AG10803 (cell line): ENCODE measurements at places on chromosomes 1 and 21.

GRCh38 chr1:160860840-160861505 lies 1.7 kb downstream of the CD244 start:
- no peak for DNase-seq

DNA sequence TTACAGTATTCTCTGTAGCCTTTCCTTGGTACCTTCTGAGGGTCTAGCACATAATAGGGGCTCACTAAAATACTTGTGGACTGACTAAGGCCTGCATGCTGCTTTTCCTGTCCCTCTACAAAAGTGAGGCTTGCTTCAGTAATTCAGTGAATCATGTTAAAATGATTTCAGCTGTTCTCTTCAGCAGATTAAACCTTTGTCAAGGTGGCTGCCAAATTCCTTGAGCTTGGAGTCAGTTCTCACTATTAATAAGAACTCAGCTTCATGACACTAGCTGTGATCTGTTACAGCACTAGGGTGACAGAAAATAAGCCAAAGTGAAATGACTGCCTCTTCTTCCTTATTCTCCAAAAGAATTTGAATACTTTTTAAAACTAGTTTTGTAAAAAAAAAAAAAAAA lies 128.8 kb downstream of the KCNN3 start:
- peak; percentile 77 for DNase-seq

DNA sequence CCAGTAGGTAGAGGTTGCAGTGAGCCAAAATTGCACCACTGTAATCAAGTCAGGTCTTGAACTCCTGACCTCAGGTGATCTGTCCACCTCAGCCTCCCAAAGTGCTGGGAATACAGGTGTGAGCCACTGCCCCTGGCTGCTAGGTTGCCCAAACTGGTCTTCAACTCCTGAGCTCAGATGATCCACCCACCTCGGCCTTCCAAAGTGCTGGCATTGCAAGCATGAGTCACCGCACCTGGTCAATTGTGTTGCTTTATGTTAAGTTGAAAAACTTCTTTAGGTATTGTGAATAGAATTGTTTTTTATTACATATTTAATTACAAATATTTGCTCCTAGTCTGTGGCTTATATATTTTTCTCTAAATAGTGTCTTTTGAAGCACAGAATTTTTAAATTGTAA lies 80.5 kb downstream of the PRKAB2 start:
- no peak for DNase-seq

GRCh38 chr1:236677641-236678235 lies 8.6 kb upstream of the ACTN2 start:
- no peak for DNase-seq

DNA sequence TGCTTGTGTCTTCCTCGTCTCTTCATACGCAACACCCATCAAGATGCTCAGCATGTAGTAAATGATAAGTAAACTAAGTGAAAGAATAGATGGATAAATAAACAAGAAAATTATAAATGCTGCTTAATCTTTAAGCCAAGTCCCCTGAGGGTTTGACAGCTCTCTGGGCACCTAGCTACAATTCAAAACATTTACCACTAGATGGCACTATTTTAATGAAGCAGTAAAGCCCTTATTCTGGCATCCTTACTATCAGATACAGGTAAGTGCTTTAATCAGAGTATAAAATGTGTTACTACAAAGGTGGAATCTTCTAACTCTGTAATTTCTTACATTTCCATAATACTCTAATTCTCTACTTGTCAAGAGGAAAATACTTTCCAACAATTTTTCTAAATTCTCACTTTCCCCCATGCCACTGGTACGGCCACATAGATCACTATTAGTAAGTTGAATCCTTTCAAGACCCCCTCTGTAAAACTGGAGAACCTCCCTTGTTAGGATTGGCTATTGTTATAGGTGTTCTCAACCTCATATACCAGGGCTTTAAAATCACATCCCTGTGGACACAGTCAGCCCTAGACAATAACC lies 137.8 kb downstream of the BARHL2 start:
- peak; percentile 41 for DNase-seq

DNA sequence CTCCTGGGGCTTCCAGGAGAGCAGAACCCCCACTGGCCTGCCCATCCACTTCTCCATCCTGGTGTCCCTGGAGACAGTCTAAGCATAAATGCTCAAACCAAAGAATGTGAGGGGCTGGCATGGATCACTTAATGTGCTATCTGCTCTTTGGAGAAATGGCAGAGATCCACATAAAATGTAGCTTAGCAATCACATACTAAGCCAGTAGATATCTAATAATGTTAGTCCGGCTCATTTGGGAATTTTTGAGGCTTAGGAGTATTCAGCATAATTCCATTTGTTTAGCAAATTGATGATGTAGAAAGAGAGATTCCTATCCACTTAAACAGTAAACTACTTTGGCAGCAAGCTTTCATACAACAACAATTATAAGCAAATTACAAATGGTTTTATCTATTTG lies 90.7 kb downstream of the TENT5C start:
- peak; percentile 90 for DNase-seq

GRCh38 chr1:56910441-56910985 lies 55.3 kb downstream of the C8B start:
- no peak for DNase-seq

- peak; percentile 85 for DNase-seq
Observed at GRCh38 chr1:206723805-206724472, 39.2 kb downstream of the MAPKAPK2 start.

DNA sequence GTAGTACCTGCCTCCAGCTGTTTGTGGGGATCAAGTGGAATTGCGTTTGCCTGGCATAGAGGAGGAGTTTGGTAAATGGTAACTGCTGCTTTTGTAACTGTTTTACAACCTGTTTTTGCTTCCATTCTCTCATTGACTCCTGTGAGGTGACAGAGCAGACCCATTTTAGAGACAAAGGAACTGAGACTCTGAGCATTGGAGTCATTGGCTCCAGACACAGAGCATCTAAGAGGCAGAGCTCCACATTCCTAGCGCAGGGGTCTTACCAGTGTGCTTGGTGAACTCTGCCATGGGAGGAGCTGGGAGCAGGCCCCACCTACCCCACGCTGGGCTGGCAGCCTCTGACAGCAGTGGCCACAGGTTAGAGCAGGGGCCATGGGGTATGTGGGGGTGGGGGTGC lies 2.4 kb downstream of the LDLRAP1 start:
- no peak for DNase-seq

DNA sequence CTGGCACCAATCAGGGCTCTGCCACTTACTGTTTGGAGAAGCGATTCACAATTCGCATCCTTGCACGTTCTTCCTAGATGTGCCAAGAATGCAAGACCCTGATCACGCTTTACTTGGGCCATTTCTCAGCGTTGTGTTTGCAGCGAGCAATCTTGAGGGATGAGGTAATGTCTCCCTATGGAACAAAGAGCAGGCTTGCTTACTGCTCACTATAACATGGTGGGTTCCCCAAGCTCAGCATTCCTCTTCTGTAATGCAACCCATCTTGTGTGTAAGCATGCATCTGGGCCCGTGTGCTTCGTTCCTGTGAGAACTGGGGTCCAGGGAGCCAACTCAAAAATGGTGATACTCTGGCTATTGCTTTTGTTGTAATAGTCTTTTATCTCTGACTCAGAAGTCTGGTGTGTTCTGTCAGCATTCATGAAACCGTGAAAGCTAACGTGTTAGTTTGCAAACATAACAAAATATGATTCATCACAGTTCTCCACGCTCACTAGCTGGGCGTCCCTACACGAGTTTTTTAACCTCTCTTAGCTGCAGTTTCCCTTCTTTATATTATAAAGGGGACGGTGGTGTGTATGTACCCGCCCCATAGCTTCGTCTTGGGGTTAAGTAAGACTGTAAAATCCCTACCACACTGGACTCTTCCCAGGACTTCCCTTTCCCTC lies 33.3 kb downstream of the DNTTIP2 start:
- peak; percentile 89 for DNase-seq

DNA sequence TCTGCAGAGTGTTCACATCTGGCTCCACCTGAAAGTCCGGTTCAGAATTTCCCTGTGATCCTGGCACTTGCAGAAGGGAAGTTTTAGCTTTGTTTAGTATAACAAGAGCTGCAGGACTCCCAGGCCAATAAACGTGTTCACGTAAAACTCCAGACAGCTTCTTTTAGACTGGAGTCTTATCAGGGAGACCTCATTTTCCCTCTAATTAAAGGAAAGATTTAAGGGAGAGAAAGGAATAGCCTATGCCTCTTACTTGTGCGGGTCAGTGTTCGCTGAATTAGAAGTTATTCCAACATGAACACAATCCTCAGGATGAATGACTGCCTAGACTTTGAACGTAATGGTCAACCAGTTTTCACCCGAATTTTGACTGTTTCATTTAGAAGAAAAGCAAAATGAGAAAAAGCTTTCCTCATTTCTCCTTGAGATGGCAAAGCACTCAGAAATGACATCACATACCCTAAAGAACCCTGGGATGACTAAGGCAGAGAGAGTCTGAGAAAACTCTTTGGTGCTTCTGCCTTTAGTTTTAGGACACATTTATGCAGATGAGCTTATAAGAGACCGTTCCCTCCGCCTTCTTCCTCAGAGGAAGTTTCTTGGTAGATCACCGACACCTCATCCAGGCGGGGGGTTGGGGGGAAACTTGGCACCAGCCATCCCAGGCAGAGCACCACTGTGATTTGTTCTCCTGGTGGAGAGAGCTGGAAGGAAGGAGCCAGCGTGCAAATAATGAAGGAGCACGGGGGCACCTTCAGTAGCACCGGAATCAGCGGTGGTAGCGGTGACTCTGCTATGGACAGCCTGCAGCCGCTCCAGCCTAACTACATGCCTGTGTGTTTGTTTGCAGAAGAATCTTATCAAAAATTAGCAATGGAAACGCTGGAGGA lies 202.1 kb upstream of the SGIP1 start:
- peak; percentile 93 for DNase-seq

GRCh38 chr1:214342525-214342924 lies 61.6 kb downstream of the SMYD2 start:
- no peak for DNase-seq

GRCh38 chr1:45968941-45969666 lies 163.3 kb downstream of the PIK3R3 start:
- DNase-seq, result peak; percentile 32

DNA sequence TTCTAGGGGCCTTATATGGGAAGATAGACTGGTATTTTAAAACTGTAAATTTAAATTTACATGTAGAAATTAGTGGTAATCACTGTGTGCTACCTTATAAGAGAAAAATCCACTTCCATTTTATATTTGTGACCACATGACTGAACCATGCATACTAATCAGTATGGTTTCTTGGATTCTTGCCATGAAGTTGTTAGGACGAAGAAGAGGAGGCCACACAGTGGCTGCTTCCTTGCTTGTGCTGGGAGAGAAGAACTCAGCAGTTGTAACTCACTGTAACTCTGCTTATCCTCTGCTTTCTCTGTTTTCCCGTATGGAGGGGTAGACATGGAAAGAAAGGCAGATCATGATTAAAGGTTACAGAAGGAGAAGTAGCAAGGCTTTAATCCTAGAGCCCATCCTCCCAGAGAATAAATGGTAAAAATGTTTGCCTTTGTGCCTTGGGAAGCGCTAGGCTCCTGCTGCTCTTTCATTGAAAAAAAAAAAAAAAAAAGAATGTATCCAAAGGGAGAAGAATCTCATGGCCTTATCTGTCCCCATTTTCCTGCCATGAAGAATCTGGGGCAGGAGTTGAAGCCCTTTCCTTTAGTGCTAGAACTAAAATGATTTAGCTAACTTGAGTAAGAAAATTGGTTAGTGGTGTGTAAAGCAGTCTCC lies 32.4 kb downstream of the KCTD3 start:
- DNase-seq, result peak; percentile 35

DNA sequence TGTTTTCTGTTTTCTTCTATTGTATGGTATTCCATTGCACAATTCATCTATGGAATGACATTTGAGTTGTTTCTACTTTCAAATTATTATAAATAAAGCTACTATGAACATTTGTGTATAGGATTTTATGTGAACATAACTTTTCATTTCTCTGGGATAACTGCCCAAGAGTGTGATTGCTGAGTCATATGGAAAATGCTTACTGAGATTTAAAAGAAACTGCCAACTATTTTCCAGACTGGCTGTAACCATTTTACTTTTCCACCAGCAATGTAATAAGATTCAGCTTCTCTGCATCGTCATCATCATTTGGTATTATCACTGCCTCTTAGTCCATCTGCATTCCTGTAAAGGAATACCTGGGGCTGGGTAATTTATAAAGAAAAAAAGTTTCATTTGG lies 779.6 kb upstream of the PRMT6 start:
- DNase-seq, result no peak

DNA sequence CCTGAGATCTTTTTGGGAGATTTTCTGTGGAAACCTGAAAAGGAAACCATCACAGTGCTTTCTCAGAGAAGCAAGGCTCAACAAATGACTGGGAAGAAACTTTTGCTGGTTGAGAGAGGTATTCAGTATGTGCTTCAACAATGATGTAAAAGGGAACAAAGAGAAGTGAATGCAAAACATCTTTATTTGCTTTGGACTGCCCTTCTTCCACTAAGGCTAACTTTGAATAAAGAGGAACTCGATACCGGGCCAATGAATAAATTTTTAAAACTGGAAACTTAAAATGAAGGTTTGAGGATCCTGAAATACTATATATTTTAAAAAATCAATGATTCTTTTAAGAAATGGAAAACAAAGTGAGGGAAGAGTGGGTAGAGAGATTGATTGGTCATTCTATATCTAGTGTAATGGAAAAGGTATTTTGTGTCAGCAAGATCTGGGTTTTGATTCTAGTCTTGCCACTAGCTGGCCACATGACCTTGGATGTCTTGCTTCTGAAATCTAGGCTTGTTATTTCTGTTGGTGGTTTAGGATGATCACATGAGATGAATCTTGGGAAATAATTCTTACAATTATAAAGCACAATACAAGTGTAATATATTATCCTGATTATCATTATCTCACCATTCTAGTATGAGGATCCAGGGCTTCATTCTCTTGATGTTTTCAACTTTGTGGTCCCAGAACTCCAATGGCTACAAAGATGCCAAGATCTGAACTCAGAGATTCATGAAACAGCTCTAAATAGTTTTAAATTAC lies 34.6 kb upstream of the APOBEC4 start:
- DNase-seq, result peak; percentile 52

GRCh38 chr21:36904093-36904666 lies 62.3 kb downstream of the HLCS start:
- DNase-seq, result no peak

GRCh38 chr1:12434174-12434573 lies 183.8 kb downstream of the DHRS3 start:
- DNase-seq, result peak; percentile 71

GRCh38 chr1:160416369-160416768 lies 16.0 kb downstream of the VANGL2 start:
- peak; percentile 22 for DNase-seq

GRCh38 chr1:54989473-54989872 lies 9.0 kb downstream of the TMEM61 start:
- no peak for DNase-seq

- DNase-seq, result peak; percentile 99
Observed at GRCh38 chr1:222616525-222616924, 1.4 kb upstream of the MIA3 start.

- no peak for DNase-seq
Observed at GRCh38 chr1:75341537-75341936, 207.3 kb downstream of the LHX8 start.
